ENCODE measurements at places on chromosomes 1 and 21.

DNA sequence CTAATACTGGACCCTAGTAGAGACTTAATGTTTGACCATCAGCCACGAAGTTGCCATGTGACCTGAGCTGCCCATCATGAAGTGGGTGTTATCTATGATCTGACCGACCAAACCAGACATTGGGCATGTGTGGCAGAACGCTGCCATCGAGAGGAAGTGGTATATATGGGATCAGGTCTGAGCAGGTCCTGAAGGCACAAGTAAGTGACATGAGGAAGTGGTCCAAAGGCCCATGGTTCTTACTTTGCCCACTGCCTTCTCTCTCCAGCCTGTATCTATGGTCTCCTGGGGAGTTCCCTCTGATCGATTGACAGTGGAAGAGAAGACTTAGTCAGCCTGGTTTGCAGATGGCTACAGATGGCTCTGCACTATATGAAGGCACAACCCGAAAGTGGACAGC, 7.9 kb downstream of the SPSB1 start:
- no peak for DNase-seq

- peak; percentile 29 for DNase-seq
Measured at GRCh38 chr1:15573477-15573876, 11.4 kb downstream of the AGMAT start.

GRCh38 chr21:33128538-33128937, 58.6 kb downstream of the OLIG1 start:
- no peak for DNase-seq

GRCh38 chr1:212186427-212187207, 98.6 kb upstream of the PPP2R5A start:
- peak; percentile 42 for DNase-seq

DNA sequence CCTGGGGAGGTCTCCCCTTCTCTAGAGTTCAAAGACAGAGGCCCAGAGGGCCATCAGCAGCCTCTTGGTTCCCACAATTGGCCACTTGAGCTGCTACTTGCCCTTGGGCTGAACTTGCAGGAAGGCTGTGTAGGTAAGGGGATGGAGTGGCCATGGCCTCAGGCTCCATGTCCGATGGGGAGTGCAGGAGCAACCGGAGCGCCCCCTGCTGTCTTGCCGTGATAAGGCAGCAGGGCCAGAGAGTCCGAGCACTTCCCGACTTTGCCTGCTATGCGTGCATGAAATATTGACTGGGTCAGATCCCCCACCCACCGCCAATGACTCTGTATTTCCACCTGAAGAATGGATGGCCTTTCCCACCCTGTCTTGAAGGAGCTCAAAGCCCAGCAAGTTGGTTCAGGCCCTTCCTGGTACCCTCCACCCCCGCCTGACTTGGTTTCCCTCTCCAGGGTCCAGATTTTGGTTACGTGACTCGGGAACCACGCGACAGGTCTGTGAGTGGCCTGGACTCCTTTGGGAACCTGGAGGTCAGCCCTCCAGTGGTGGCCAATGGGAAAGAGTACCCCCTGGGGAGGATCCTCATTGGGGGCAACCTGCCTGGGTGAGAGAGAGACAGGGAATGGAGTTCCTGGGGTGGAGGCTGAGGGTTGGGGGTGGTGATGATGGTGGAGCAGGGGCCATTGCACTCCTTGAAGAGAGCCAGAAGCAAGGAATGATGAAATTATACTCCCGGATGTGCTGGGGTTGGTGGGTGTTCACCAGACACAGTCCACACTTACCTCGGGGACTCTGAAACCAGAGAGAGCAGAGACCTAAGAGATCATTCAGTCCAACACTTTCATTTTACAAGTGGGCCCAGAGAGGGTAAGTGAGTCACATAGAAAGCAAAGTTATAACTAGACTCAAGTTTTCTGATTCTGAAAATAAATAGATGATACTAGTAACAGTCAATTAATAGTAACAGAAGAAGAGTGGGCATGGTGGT, 25.6 kb downstream of the PADI3 start:
- no peak for DNase-seq

- peak; percentile 13 for DNase-seq
Measured at GRCh38 chr1:35062518-35063196, 16.5 kb upstream of the ZMYM1 start.

DNA sequence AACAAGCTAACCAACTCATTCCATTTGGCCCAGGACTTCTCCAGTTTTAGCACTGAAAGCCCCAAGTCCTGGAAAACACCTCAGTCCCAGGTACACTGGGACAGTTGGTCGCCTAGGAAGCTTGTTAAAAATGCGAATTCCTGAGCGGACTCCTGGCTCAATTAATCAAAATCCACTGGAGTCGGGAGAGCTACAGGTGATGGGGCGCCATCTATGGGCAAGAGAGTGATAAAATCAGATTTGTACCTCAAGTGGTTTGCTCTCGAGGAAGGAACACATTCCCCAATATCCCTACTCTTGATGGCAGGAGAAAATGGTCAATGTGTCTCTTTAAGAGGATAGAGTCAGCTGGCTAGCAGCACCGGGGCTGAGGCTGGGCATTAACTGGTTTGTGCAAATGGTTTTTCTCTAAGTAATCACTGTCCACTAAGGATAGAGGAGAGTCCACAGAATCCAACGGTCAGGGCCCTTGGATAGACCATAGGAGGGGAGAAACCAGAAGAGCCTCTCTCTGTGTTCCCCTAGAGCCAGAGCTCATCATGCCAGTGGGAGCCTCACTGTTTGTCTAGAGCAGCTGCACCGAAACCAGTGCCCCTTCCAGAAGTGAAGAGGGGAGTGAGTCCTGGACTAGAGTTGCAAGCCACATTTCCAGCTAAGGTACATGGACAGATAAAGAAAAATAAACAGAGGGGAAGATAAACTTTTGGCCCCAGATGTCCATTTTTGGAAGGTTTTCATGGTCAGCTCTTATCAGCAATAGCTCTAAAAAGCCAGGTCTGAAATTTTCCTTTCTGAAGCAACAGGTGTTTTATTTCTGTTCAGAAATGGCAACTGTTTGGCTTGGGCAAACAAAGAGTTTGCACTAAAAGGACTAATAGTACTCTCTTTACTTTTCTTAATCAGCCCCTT, 148.5 kb downstream of the TENT5C start:
- peak; percentile 61 for DNase-seq

GRCh38 chr1:210631399-210631798, 302.7 kb downstream of the HHAT start:
- no peak for DNase-seq

DNA sequence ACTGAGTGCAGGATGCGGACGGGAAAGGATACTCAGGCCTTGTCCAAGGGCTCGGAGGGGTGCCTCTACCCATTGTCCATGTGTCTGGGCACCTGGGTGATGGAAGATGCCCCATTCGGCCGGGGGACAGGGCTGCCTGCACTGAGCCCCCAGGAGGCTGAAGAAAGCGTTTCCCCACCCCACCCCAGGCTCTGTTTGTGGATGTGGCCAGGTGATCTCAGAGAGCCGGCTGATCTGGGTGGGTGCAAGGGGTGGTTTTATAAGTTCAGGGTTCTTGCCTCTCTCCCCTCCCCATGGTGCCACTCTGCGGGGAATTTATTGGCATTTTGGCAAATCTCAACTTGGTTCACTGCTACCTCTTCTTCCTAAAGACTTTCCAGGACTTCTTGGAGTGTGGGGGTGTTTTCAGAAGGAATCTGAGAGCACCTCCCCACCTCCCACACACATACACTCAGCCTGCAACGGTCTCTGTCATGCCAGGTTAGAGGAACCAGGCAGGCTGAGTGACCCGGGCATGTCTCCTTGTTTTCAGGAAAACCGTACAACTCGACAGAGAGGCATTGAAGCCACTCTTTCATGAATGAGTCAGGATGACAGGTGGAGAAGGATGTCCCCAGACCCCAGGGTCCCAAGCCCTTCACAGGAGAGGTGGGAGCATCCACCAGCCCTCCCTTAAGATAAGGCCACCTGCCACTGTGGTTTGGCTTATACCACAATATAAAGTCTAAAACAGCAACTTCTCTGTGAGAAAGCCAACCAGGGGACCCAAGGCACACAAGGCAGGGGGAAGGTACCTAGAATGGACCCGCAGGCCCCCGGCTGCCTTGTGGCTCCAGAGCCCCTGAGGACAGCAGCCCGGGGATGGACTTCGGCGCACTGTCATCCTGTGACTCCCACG, 174.9 kb downstream of the ETS2 start:
- no peak for DNase-seq

DNA sequence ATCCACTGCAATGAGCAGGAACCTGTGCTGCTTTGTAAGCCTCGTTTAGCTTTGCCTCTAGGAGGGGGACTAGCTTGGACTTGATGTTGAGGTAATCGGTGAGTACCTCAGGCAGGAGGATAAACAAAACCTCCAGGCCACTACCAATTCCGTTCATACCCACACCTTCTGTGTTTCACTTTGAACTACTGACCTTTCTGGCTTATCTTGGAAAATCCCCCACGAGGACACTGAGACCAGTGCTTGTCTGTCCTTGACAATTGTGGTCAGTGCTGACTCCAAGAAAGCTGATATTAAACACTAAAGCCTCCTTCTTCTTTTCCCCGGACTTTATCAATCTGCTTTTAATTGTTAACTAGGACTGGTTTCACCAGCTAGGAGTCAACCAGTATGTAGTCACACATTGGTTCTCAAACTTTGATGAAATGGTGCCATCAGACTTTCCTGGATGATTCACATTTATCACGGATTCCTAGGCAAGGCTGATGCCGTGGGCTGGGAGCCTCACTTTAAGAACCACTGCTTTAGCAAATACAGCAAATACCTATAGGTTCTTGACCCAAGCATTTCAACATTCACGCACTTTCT, 52.7 kb downstream of the TGFB2 start:
- peak; percentile 94 for DNase-seq

DNA sequence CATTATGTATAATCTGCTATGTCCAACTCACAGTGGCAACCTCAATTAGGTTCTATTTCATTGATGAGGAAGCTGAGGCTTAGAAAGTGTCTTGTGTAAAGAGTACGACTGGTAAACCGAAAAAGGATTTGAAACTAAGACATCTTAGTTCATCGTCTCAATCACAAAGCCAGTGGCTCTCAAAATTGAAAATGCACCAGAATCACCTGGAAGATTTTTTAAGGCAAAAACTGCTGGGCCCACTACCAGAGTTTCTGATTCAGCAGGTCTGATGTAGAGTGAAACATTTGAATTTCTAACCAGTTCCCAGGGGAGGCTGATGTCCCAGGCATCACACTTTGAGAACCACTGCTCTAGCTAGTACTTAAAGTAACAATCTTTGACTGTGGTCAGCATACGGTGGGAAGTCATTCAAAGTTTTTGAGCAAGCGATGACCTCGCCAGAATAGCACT, 5.2 kb upstream of the LRRC53 start:
- no peak for DNase-seq

DNA sequence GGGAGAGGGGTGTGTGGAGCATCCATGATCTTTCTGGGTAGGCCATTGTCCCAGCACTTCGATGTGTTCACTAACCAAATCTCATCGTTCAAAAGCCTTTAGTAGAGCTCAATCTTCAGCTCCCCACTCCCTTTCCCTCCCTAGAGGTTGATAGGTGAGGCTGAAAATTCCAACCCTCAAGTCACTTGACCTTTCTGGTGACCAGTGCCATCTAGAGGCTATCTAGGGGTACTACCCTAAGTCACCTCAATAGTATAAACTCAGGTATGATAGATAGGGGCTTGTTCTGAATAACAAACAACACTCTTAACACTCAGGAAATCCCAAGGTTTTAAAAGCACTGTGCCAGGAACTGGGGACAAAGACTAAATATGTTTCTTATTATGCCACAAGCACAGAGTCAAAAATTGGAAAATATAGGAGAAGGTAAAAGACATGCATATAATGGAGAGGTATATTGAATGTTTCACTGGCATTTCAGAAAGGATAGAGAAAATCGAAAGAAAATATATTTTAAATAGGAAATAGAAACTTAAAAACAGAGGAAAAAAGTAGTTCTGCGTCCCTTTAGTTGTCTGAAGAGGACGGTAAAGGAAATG, 42.9 kb upstream of the CD53 start:
- peak; percentile 30 for DNase-seq

- no peak for DNase-seq
Measured at GRCh38 chr1:119720866-119721440, 9.2 kb downstream of the PHGDH start.

DNA sequence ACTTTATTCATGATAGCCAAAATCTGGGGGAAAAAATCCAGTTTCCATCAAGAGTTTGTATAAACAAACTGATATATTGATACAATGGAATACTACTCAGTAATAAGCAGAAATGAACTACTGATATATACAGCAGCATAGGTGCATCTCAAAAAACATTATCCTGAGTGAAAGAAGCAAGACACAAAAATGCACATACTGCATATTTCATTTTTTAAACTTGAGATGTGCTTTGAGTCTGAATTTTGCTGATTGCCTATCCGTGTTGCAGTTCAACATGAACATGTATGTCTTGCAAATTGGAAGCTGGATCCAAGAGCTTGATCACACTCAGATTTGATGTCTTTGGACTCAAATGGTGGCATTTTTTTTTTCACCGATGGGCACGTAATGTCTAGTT, 132.4 kb downstream of the TSEN15 start:
- no peak for DNase-seq

- DNase-seq = no peak
Measured at GRCh38 chr1:241401156-241401555, 44.2 kb upstream of the RGS7 start.

GRCh38 chr1:177884479-177885021, 85.3 kb downstream of the SEC16B start:
- peak; percentile 64 for DNase-seq

GRCh38 chr1:111704776-111705175, 34.4 kb downstream of the INKA2 start:
- peak; percentile 70 for DNase-seq

DNA sequence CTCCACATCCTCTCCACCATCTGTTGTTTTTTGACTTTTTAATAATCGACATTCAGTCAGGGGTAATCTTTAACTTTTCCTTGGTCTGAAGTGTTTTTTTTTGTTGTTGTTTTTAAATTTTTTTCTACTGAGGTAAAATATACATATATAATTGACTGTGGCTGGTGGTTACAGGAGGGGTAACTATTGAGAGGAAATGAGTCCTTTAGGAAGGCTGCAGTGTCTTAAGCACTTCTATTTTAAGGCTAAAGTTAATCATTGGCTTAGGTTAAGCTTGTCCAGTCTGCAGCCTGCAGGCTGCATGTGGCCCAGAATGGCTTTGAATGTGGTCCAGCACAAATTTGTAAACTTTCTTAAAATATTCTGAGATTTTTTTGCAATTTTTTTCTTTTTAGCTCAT, 172.5 kb downstream of the CTH start:
- peak; percentile 96 for DNase-seq

GRCh38 chr1:169361281-169361680, 6.3 kb downstream of the NME7 start:
- peak; percentile 3 for DNase-seq

DNA sequence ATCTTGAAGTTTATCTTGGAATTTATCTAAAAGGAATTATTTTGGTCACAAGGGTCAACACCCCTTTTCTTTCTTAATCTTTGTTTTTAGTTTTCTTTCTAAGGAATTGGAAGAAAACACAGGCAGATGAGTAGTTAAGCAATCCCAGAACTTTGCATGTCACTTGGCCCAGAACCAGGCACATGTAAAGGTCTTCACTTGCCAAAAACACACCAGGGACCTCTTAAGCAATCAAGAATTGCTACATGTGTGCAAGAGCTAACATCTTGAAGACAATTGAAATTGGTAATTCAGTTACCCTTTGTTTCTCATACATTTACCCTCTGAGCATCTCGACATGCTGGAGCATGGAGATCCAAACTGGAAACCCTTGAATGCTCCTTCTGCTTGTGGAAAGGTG, 114.2 kb downstream of the ZC3H11B start:
- DNase-seq = no peak

- peak; percentile 7 for DNase-seq
Measured at GRCh38 chr1:242239398-242239797, 240.5 kb upstream of the MAP1LC3C start.

All from renal cortical epithelial cell (primary cell).